ENCODE measurements at places on chromosomes 5 and 9. TPM values are rescaled to one million over a fixed set of nuclear protein-coding genes. Genes with fewer than 3 reads are reported as not detected.

- DNase-seq: no peak
These were observed 60.6 kb upstream of the GRIA1 start for GRCh38 chr5:153429761-153430380.

DNA sequence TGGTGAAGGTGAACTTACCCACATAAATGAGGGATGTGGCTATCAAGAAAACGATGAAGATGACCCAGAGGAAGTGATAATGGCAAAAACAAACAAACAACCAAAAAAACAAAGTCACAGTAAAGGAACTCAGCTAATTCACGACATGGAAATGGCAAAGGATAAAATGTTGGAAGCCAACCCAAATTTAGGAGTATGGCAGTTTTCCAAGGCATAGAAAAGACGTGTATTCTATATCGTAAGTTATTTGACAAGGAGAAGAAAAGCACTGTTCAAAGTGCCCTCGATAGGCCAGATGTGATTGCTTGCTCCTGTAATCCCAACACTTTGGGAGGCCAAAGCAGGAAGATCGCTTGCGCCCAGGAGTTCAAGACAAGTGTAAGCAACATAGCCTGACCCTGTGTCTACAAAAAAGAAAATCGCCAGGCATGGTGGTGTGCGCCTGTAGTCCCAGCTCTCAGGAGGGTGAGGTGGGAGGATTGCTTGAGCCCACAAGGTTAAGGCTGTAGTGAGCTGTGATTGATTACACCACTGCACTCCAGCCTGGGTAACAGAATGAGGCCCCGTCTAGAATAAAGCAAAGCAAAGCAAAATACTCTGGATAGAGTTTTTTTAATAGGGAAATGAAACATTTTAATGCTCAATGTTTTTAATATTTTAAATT, 138.0 kb downstream of the SMARCA2 start:
- no peak for DNase-seq

DNA sequence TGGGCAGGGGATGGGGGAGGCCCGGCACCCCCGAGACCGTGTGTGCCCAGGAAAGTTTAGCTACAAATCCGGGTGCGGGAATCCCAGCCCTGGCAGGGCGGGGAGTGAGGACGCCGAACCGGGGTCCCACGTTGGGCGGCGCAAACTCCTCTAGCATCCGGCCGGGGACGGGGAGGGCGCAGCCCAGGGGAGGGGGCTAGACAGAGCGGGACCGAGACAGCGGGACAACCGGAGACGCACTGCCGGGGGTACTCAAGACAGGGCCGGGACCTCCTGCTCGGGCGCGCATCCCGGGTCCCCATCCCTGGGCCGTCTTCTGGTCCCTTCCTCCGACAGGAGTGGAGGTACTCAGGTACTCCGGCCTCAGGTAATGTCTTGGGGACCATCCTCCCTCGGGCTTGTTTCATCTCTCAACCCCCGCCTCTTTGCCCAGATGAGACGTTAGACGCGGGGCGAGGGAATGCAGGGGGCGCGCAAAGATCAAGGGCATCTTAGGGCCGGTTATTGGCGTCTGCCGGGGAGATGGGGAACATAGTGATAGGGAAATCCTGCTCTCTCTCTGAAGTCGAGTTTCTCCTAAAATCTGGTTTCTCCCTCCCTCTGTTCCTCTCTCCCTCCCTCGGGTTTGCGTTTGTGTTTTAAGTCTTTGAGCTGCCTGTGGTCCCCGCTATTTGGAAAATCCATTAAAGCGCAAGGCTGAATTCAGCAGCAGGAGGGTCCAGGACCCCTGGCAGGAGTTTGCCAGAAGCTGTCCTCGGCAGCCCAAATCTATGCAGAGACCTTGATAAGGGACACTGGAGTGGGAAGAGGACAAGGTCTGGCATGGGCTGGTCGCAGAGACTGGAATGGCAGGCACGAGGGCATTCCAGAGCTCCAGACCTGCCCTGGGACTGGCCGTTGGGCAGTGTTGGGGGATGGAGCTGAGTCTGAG, 815 bp downstream of the PDZD2 start:
- no peak for DNase-seq

DNA sequence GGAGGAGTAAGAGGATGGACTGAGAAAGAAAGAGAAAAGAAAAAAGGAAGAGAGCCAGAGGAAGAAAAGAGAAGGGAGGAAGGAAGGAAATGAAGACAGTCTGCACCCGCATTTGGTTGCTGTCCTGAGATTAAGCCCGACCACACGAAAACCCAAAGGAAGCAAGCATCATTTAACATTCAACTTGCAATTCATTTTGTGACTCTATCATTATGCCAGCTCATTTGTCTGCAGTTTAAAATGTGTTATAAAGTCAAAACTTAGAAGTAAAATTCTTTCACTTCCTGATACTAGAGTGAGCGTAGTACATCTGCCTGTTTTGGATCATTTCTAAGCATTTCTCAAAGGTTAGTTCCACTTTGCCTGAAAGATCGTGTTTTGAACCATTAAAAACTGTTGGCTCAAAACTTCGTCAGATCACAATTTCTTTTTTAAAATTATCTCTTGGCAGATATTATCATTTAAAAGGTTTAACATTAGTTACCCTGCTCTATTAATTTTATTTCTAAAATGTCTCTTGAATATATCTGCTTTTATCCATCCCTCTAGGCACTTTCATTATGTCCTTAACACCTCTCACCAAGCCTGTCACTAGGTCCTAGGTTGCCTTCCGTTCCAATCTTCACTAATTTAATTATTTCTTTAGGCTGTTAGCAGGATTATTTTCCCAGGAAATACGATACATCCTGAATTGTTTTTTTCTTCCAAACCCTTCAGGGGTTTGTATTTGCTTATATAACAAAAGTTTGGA, 240.9 kb downstream of the TLE4 start:
- DNase-seq: no peak

DNA sequence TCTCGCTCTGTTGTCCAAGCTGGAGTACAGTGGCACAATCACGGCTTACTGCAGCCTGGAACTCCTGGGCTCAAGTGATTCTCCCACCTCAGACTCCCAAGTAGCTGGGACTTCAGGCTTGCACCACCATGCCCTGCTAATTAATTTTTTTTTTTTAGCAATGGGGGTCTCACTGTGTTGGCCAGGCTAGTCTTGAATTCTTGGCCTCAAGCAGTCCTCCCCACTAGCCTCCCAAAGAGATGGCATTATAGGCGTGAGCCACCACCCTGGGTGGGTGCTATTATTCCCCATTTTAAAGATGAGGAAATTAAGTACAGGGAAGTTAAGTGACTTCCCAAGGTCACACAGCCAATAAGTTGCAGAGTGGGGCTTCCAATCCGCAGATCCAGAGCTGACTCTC, 1.7 kb downstream of the NNT start:
- DNase-seq: no peak

GRCh38 chr5:87686975-87687374, 274.2 kb upstream of the CCNH start:
- DNase-seq: no peak

Gene BAAT
- not detected for polyA plus RNA-seq

GRCh38 chr9:19927560-19927959, 138.7 kb upstream of the SLC24A2 start:
- no peak for DNase-seq

Gene SVEP1
- 0.03 TPM for polyA plus RNA-seq

DNA sequence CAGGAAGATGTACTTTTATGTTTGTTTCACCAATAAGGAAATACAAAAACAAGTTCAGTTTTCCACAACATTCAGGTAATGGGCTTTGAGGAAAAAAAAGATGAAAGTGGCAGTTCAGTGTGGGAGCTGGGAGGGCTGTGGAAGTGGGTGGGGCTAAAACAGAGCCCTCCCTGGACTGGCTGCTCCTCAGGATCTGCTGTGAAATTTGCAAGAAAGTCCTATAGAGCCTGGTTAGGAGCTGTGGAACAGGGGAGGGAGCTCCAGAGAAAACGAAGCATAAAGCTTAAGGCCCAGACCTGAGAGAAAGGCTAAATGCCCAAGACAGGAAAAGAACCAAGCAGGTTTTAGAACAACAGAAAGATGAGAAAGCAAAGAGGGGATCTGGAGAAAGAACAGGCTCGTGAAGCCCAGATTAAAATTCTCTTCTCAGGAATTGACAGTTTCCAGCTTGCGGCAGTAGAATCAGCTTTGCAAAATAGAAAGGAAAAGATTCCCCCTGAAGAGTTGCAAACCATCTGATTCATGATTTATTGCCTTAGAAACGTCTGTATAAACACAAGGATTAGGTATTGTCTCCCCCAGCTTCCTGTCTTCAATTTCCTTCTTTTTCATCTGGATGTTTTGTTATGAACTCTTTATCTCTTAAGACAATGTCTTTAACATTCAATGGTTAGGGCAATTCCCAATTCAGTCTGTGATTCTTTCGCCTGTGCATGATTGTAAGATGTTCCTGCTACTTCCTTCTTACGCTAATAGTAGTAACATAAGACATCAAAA, 26.3 kb upstream of the CRHBP start:
- no peak for DNase-seq

Gene GALNT12
- polyA plus RNA-seq: 1.7 TPM

Gene ORM2
- not detected for polyA plus RNA-seq

Measured in immature natural killer cell (primary cell).